ENCODE measurements at places on chromosomes 2 and 18. TPM values are rescaled to one million over a fixed set of nuclear protein-coding genes. Genes with fewer than 3 reads are reported as not detected.

DCC gene
- total RNA-seq = not detected

TBR1 gene
- total RNA-seq = not detected

ERBB4 gene
- 0.97 TPM for total RNA-seq

TMEFF2 gene
- not detected for total RNA-seq

ASB18 gene
- not detected for total RNA-seq

WNT6 gene
- total RNA-seq = 1.3 TPM

SUPT7L gene
- 14.5 TPM for total RNA-seq

Measured in lower leg skin (tissue), 4 donors.